WTC11 (cell line): ENCODE measurements at places on chromosomes 11 and 22.

- no peak for DNase-seq
These were observed 29.6 kb upstream of the PRAME start for GRCh38 chr22:22588485-22589164.

DNA sequence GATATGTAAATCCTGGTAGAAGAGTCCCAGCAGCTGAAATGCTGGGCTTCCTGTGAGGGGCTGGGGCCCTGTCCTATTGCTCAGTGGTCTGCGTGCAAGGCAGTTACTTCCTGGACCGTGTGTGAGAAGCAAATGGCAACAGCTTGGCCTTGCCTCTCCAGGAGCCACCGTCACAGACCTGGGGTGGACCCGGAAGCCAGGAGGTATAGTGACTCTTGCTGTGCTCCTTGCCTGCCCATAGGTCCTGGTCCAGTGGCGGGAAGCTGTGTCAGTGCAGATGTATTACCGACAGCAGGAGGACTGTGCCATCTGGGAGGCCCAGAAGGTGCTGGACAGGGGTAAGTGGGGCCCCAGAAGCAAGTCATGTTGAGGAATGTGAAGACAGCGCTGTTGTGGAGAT, 54.3 kb downstream of the PISD start:
- no peak for DNase-seq

DNA sequence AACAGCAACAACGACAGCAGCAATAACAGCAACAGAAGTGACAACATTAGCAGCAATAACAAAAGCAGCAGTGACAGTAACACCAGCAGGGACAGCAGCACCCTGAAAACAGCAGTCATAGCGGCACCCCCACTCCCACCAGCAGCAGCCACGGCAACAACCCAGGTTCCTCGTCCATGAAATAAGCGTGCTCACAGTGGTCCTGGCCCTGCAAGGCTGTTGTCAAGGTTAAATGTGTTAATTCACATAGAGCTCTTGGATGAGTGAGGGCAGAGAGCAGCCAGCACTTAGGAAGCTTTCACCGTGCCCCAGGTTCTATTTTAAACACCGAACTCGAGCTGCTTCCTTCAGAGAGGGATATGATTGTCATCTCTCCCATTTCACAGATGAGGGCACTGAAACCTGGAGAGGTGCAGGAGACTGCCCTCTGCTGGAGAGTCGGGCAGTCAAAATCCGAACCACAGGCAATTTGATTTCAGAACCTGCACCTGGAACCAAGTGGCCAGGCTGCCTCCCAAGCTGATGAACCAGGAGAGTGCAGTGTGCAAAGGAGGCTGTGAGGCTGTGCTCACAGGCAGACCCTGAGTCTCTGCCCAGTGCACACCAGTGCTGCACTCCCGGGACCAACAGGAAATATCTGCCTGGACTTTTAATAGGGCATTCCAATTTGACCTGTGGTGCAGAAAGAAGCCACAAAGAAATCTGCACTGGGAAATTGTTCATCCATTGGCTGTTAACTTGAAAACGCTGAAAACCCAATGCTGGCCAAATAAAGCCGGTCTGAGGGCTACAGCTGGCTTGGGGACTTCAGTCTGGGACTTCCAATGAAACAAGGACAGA, 22.9 kb upstream of the FGF3 start:
- peak; percentile 65 for DNase-seq

GRCh38 chr22:21643533-21644357, 1.6 kb downstream of the SDF2L1 start:
- DNase-seq = no peak

- DNase-seq = peak; percentile 61
These were observed 86.3 kb downstream of the CCDC83 start for GRCh38 chr11:85941380-85941973.

DNA sequence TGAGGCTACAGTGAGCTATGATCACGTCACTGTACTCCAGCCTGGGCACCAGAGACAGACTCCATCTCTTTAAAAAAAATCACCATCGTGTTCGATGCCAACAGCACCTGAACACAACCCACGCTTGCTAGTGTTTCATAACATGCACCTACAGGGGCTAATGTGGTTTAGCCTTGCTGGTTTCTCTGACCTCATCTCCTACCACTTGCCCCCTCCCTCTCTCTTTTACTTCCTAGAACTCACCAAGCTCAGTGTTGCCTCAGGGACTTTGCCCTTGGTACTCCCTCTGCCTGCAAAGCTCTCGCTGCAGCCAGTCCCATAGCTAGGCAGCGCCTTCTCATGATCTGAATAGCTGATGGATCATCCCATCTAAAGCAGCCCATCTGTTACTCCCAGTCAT, 99.8 kb downstream of the FBXO7 start:
- DNase-seq = no peak

DNA sequence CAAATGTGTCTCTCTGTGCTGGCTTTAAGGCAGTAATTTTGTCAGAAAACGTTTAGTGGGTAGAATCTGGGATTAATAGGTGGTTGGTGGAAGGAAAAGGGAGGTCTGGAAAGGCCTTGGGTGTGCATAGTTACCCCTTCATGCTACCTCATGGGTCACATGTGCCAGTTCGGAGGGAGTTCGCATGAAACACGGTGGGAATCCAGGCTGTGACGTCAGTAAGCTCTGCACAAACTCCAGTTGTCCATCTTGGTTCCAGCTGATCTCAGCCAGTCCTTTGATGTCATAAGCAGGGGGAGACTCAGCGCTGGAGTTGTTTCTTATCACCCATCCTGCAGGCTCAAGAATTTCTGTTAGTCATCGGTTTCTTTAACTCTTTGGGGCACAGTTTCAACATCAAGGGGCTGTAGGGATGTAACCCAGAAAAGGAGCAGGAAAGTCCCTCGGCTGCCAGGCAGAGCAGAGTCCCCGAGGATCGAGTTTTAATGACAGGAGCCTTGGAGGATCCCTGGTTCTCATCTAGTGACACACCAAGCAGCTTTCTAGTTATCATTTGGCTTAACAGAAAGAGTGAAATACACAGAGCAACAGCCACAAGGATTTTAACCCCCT, 28.9 kb downstream of the MOV10L1 start:
- DNase-seq = no peak

DNA sequence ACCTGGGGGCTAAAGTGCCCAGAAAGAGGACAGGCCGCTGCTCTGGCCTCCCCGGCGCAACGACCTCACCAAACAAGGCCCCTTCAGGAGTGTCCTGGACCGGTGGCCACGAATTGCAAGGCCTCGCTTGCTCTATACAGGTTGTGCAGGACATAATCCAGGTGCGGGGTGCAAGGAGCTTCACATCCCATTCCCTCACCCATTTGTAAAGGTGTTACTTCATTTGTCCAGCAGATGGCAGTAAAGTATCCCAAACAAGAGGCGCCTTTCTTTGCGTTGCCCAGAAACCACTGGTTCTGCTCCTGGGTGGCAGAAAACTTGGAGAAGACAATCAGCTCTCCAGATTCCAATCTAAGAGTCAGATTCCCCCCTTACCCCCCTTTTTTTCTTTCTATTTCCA, 35.9 kb upstream of the PRDM11 start:
- DNase-seq = no peak

- no peak for DNase-seq
These were observed 44.4 kb downstream of the FAT3 start for GRCh38 chr11:92269021-92269420.

- DNase-seq = no peak
These were observed 1.8 kb downstream of the RCN1 start for GRCh38 chr11:32092581-32093170.

DNA sequence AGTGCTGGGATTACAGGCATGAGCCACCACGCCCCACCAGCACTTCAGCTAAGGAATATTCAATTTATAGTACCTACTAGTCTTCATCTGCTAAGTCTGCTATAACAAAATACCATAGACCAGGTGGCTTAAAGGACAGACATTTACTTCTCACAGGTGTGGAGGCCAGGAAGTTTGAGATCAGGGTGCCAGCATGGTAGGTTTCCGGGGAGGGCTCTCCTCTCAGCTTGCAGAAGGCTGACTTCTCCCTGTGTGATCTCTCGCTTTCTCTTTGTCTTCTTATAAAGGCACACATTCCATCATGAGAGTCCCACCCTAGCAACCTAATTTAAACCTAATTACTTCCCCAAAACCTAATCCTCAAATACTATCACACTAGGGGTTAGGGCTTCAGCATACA, 433.0 kb downstream of the INSC start:
- no peak for DNase-seq

- DNase-seq = no peak
These were observed 77.1 kb upstream of the FIBIN start for GRCh38 chr11:26916805-26917204.

GRCh38 chr22:39567135-39567946, 3.2 kb upstream of the CACNA1I start:
- DNase-seq = no peak

DNA sequence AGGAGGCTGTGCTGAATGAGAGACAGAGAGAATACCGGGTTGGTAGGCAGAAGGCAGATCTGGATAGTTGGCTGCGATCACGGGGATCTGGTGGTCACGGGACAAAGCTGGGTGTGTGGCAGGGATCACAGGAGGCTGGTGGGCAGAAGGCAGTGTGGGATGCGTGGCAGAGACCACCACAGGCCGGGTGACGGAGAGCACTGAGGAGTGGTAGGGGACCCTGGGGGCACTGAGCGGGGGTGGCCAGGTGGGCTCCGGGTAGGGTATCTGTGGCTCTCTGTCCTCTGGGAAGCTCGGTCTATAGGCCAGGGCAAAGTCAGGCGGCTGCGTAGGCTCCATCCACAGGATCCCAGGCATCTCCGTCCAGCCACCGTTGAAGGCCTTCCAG, 1.4 kb downstream of the CD248 start:
- no peak for DNase-seq

DNA sequence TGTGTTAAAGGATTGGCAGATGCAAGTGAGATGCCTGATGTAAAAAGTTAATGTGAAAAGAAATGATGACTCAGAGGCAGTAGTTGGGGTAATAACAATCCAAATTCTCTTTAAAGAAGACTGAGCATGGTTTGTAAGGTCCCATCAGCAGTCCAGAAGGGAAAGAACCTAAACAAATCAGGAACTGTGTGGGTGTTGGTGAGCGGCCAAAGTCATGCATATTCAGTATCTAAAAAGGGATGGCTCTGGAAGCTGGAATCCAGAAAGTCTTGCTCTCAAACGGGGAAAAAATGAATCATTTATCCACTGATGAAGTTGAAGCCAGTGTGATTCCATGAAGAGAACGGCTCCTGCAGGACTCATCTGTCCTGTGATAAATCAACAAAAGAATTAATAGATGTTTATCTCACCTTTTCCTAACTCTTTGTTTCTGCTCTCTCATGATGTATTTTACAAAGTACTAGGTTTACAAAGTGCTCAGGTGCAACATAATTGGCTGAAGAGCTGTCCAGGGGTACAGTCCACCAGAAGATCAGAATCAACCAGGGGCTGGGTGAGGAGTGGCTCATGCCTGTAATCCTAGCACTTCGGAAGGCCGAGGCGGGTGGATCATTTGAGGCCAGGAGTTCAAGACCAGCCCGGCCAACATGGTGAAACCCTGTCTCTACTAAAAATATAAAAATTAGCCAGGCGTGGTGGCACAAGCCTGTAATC, 20.5 kb upstream of the SORL1-AS1 start:
- no peak for DNase-seq

- no peak for DNase-seq
These were observed 57.2 kb upstream of the ALDH3B2 start for GRCh38 chr11:67731583-67731982.

DNA sequence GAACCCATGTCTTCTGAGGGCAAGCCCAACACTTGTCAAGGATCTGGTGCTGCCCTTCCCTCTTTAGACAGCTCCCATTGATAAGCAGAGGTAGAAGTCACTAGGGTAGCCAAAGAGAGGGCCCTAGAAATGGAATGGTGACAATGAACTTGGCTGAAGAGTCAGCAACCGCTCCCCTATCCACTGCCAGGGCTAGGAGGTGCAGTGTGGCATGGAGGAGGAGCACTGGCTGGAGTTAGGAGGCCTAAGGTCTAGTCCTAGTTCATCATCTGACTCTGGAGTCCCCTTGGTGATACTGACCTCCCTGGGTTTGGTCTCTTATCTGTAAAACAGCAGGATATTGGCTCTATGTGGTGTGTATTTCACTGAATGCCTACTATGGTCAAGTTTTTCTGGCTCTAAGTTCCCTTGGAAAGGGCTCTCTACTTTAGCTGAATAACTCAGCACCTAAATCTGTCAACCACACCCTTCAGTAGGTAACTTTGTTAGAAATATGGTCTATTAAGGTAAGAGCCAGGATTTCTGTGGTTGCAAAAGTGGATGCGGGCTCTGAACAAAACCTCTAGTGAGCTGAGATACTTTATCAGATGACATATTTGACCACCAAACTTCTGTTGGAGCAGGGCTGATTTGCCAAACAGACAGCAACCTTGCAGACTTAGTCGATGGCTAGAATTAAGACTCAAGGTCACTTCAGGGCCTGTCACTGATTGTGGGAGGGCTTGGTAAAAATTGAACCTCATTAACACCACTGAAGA, 10.5 kb downstream of the TIMP3 start:
- DNase-seq = no peak

- no peak for DNase-seq
These were observed 1.2 kb upstream of the NUDT8 start for GRCh38 chr11:67630943-67631331.

GRCh38 chr11:92845390-92845789, 124.1 kb upstream of the MTNR1B start:
- no peak for DNase-seq

- DNase-seq = no peak
These were observed 5.3 kb downstream of the CPT1B start for GRCh38 chr22:50572965-50573364.

- DNase-seq = no peak
These were observed 41.5 kb upstream of the CADM1 start for GRCh38 chr11:115545581-115546210.
